ENCODE measurements at places on chromosomes 6 and 20. TPM values are rescaled to one million over a fixed set of nuclear protein-coding genes. Genes with fewer than 3 reads are reported as not detected.

- DNase-seq: no peak
These were observed 22.2 kb upstream of the MTRF1L start for GRCh38 chr6:153024709-153025017.

- DNase-seq: no peak
These were observed 19.1 kb upstream of the REV3L start for GRCh38 chr6:111502154-111502553.

- no peak for DNase-seq
These were observed 11.1 kb downstream of the TRDN start for GRCh38 chr6:123625696-123626095.

The CCDC170 gene
- 0.12 TPM for polyA plus RNA-seq

The SPDEF gene
- not detected for polyA plus RNA-seq

The JAG1 gene
- polyA plus RNA-seq: 10.6 TPM

The OPRL1 gene
- polyA plus RNA-seq: 0.97 TPM
